ENCODE measurements at places on chromosomes 2 and 18.

DNA sequence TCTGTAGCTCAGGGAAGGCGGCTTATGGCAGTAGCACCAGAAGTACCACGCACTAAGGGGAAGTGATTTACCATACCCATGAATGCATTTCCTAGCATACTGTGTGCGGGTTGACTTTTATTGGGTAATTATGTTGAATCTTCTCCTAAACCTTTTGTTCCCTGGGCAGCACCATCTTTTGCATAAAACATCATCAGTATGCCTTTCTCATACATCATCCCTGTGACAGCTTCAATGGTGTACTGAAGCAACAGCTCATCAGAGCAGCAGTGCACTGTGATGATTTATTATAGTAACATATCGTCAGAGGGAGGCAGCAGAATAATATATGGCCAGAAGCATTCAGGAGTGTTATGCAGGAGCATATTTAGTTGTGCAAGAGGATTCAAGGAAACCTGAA is 204.9 kb downstream of the CDH7 start:
- no peak for DNase-seq

DNA sequence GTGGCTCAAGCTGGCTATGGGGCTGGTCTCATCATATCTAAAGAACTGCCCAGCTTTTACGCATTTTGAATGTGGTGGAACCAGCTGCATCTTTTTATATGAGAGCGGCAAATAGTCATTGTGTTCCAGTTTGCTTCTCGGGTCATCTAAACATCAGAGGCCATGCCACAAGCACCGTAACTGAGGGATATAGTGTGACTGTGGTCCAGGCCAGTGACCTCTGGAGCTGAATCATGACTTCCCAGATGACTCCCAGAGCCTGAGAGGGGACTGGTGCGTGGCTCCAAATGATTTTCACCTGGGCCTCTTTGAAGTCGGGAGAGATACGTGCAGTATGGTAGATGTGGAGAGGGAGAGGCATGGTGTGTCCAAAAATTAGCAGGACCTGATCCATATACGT is 271.0 kb downstream of the NEDD4L start:
- peak; percentile 37 for DNase-seq

- peak; percentile 69 for DNase-seq
Observed at GRCh38 chr18:23228102-23229061, 93.1 kb downstream of the CABLES1 start.

- no peak for DNase-seq
Observed at GRCh38 chr2:85425588-85425987, 7.1 kb downstream of the SH2D6 start.

GRCh38 chr2:138630164-138630563 is 128.6 kb downstream of the SPOPL start:
- no peak for DNase-seq

- peak; percentile 69 for DNase-seq
Observed at GRCh38 chr2:188940171-188940570, 34.0 kb upstream of the COL3A1 start.

- DNase-seq: peak; percentile 5
Observed at GRCh38 chr2:219595256-219595655, 2.4 kb upstream of the STK11IP start.

- DNase-seq: peak; percentile 53
Observed at GRCh38 chr18:79857082-79857671, 59.4 kb downstream of the KCNG2 start.

DNA sequence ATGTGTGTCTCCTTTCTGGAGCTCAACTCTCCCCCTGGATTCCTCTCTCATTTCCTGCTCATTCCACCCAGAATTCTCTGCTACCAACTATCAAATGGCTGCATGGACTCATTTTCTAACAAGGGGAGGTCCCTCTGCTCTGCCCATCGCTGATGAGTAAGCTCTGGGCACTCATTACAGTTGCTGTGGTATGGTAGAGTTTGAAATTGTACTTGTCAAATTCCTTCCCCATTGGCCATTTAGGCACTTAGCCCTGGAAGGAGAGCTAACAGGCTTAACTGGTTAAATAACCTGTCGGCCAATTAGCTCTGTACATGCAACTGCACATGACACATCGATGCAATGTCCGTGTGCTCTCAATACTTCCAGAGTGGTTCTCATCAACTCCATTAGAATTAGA is 20.4 kb downstream of the COL6A3 start:
- DNase-seq: no peak

DNA sequence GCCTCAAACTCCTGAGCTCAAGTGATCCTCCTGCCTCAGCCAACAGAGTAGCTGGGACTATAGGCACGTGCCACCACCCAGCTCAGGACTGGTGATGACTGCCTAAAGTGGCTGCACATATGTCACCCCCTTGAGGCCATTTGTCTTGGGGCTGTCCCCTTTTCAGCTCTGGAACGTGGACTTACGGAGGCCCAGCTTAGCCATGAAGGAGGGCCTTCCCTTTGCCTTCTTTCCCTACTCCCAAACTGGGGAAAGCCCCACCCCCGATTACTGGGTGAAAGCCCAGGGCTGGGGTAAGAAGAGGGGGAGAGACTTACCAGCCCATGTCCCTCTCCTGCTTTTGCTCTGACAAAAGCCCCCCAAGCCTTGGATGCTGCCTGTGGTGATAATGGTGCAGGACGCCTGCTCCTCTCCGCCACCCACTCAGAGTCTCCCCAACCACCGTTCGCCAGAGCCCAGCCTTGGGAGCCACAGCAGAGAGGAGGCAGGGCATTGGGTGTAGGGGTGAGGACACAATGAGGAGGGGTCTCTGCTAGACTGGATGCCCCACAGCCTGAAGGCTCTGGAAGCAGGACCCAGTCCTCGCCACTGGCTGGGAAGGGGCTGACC is 2.5 kb upstream of the DUSP2 start:
- DNase-seq: no peak

DNA sequence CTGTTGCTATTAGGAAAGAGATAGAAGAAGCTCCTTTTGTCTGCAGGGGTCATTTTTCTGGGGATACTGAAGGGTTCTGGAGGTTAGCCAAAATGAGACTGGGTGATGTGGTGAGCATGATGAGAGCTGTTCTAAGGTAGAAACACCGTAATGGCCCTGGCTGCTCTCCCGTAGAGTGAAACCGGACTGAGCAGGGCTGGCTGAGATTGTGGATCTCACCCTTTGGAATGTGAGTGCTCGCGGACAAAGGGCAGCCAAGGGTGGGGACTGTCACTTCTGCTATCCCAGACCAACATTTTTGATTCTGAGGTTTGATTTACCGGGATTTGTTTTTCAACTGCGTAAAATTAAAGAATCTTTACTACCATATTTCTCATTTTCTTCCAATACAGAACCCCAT is 36.2 kb downstream of the TNFRSF11A start:
- DNase-seq: no peak

DNA sequence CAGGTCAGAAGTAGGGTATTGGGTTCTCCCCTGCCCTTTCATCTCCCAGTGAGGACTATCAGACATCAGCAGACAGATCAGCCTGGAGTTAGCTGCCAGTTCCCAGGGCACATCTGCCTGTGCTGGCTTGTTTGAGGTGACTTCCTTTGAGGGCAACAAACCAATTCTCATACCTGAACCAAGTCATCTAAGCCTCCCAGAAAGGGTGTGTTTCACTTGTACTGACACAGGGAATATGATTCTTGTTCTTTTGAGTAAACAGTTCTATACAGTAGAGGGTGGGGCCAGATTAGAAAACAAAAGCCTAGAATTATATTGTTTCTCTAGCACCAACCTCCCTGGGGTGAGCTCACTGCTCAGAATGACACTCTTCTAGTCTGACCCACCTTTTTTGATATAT is 591.9 kb downstream of the SLC4A3 start:
- no peak for DNase-seq

GRCh38 chr2:153110486-153110885 is 368.1 kb downstream of the RPRM start:
- no peak for DNase-seq

- DNase-seq: no peak
Observed at GRCh38 chr2:131125195-131125757, 20.1 kb downstream of the PLEKHB2 start.

DNA sequence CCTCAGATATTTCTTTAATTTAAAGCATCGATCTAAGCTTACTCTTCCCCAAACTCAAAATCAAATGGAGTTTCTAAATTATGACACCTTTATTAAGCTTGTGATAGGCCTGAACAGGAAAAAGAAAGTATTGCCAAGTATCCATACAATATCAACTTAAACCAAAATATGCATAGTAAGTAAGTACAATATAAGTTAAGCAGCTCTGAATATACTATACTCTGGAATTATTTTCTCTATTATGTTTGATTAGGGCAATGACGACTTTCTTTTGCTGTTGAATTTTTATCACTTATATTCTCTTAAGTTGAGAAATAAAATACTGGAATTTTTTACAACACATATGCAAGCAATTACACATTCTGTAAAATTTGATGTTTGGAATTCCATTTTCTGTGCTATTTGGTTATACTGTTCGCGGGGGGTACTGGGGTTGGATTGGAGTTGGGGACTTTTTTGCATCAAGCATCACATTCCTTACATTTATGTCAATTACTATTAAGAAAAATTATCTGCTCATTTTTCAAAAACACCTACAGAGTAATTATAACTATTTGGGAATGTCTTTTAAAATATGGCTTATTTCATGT is 2.2 kb downstream of the COL5A2 start:
- no peak for DNase-seq
